ENCODE measurements at places on chromosomes 5 and 9.

DNA sequence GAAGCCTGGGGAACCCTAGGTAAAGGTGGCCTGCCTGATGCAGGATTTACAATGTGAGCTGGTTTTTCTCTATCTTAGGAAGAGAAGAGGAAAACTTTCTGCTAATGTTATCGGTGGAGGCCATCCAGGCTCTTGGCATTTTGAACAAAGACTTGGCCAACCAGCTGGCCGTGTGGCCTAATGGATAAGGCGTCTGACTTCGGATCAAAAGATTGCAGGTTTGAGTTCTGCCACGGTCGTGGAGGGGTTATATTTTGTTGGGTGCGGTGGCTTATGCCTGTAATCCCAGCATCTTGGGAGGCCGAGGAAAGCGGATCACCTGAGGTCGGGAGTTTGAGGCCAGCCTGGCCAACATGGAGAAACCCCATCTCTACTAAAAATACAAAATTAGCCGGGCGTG is 9.6 kb downstream of the C9orf152 start:
- no peak for DNase-seq

DNA sequence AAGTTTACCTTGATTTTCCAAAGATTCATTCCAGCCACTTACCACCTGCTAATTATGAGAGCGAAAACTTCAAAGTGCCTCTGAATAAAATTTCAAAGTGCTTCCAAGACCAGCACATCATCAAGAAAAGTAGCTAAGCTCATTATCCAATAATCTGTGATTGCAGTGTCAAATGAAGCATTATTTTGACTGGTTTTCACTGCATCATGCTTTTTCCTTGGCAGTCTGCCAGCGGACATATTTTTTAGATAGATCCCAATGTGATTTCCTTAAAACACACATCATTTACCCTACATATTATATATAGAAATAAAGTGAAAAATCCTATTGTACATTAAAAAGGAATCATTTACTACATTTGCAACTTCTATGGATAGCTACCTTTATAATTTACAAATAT is 508.6 kb upstream of the FAM174A start:
- no peak for DNase-seq

DNA sequence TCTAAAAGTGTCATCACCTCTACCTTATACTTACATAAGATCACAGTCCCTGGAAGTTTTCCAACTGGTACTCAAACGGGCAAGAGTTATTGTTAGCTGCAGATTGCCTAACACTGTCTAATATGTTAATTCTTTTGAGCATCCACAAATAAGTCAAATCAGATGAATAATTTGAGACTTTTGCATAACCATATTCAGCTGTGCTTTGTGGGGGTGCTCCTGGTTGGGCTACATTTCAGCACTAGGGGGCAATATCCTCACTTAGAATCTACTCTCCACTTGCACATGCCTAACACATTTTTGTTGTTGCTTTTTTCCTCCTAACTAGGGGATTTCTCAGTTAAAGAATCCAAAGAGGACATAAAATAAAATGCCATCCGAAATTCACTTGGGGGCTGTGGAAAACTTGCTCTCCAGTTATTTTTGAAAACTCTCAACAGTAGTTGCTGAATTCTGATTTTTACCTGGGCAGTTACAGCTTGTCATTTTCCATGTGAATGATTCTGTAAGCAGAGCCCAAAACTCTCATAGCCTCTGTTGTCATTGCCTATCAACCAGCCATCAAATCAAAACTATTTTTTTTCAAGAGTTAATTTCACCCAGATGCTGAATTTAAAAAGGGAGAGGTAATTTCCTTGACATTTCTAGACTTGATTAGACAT is 71.5 kb downstream of the TRIM36 start:
- DNase-seq: no peak

- no peak for DNase-seq
These were observed 109.4 kb downstream of the TMEM174 start for GRCh38 chr5:73282383-73282782.

GRCh38 chr5:23756779-23757178 is 249.4 kb downstream of the PRDM9 start:
- no peak for DNase-seq

DNA sequence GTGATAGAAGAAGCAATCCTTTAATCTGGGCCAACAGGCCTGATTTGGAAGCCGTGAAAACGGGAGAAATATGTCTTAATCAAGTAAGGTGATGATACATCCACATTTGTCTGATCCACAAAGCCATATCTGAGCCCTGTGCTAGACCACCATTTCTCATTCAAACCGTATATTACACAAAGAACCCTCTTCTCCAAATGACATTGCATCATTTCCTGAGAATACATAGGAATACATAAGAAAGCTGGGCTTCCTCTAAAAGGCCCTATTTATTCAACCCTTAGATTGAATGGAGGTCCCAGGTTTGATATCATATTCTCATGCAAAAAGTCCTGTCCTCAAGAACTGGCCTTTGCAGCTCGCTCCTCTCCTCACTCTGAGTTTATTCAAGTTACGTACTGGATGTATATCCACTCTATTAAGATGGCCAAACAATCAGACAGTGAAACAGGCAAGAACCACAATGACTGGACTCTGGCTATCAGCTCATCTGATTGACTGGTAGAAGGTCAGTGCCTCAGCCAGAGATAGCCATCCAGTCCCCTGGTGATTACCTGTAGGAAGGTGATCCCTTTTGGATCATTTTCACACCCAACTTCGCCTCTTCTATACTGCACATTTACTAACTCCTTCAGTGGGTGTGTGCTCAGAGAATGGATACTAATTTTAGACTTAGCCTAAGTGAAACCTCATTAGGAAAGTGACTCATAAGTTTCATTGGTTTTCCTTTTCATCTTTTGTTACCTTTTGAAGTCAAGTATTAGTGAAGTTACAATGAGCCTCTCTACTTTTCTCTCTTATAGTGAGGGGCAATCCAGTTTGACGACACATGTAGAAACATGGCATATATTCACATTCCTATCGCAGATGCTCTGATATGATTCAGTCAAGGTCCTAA is 167.6 kb upstream of the WWC1 start:
- DNase-seq: no peak

- no peak for DNase-seq
These were observed 117.7 kb downstream of the TARS1 start for GRCh38 chr5:33558489-33558888.

DNA sequence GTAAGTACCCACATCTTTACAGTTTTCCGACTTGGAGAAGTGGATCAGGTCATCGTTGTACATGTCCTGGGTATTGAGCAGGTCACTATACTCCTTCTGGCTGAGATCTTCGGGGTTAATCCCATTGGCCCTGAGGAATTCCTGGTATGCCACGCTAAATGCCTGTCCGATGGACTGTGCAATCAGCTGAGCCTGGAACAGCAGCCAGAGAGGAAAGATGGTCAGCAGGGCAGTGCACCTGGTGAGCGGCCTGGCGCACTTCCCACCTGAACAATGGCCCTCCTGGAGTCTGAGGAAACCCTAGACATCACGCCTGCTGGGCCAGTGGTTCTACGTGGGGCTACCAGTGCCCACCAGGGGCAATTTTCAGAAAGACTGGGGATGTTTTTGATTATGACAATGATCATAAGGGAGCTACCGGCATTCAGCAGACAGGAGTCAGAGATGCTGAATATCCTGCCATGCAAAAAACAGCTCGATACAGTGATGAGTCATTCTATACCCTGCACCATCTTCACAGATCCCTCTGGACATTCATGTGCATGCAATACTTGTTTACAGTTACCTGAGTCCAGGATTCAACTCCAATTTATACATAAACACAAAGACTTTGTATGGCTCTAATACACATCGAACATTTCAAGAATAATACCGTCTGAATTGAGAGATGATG is 127.2 kb downstream of the ENTREP1 start:
- DNase-seq: no peak

DNA sequence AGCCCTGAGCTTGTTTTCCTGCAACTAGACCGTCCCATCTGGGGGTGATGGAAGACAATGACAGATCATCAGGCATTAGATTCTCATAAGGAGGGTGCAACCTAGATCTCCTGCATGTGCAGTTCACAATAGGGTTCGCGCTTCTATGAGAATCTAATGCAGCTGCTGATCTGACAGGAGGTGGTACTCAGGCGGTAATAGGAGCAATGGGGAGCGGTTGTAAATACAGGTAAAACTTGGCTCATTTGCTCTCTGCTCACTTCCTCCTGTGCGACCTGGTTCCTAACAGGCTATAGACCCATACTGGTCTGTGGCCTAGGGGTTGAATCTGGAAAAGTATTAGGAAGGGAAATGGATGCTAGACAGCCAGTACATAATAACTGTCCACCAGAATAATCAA is 39.7 kb downstream of the PTTG1 start:
- DNase-seq: no peak

DNA sequence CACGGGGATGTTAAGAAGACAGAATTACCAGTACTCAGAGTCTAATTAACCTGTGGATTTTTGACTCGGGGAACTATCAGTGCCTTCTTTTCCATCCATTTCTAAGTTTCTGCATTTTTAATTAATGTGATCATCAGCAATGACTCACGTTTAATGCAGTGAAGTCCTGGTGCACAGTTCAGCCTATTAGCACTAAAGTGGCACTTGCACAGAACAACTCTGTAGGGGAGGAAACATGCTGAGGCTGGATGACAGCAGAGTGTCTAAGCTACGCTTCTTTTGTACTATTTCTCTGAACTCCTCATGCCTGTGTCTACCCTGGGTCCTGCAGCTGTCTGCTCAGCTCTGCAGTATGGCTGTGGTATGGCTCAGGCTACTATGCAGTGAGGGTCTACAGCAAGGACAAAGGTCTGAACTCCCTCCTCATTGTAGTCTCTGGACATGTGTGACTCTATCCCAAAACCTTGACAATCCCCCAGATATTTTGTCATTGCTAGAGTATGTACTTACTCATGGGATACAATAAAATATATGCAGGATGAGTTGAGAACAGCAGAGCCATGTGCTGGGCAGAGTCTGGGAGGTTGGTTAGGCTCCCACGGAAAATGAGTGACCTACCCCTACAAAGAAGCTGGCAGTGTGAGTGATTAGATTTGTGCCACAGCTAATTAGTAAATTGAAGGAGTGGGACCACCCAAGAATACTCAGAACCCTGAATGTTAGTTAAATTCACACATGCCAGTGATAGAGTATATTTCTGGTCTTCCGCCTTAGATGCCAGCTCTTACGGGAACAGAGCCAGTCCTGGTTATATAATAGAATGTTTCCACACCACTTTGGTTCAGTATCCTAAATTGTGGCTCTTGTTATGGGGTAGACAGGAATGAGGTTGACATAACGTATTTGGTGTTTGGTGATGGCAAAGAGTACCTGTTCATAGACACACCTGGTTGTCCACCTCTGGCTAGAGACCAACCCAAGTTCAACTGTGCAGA is 148.0 kb downstream of the GHR start:
- DNase-seq: no peak

- DNase-seq: no peak
These were observed 80.7 kb downstream of the KCNIP1 start for GRCh38 chr5:170584450-170585058.

- DNase-seq: no peak
These were observed 148.7 kb downstream of the RFK start for GRCh38 chr9:76245518-76245917.

DNA sequence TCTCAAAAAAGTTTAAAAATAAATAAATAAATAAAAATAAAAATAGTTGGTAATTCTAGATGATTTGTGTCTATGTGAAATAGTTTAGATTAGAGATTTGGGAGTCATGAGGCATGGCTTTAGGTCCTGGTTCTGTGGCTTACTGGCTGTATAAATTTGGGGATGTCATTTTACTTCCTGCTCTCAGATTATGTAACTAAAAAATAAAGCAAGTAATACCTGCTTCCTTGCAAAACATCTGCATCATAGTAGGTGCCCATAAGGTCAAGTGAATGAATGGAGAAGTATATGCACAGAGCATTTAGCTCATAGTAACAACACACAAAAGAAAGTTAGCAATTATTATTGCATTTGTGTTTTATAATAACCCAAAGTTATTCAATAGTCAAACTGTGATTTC is 287.7 kb upstream of the TLE4 start:
- DNase-seq: no peak

- DNase-seq: no peak
These were observed 305.0 kb upstream of the PIK3R1 start for GRCh38 chr5:67910546-67910945.

DNA sequence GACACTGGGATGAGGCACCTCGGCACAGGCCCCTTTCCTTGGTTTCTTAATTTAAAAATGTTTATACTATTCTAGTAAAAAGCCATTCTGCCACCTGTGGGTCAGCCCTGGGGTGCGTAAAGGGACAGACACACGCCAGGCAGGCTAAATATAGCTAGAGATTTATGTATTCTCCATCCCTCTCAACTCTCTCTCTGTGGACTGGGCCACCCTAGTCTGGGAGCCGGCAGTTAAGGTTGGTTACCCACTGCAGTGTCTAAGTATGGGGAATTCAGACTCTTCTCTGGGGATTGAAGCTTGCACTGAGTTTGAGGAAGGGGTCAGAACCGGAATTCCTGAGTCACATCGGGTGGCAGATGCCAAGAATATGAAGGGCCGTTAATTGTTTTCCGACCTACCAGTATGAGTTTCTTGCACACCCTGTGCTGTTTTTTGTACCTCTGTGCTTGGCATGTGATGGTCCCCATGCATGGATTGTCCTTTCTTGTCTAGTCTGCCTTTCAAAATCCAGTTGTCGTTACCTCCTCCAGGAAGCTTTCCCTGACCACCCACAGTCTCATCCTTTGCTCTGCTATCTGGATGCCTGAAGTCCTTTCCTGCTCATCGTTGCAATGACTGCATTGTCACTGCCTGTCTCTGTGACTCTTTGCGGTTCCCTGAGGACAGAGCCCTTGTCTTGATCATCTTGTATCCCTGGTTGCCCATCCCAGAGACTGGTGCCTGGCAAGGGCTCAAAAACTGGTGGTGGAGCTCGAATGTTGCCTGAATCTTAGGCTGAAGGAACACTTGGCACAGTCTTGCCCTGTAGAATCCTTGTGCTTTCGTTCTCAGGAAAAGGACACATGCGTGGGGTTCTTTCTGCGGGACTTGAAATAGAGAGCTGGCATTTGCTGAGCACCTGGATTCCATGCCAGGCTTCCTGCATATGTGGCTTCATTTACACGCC is 2.1 kb downstream of the NEURL1B start:
- no peak for DNase-seq

DNA sequence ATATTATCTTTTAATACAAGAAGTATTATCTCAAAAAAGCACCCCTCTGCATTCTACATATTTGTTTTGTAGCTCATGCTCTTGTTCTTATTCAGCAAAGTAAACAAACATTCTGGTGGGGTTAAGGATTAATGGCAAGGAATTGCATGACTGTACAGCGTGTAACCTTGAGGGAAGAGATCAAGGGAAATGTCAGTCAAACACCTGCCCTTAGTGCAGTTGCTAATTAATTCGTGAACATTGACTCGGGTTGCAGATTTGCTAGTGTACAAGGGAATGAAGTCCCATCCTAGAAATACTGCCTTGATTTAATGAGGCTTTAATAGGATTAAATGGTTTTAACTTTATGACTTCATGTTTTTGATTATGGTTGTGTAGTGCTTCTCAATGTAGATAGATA is 1758.1 kb downstream of the MAT2B start:
- no peak for DNase-seq

DNA sequence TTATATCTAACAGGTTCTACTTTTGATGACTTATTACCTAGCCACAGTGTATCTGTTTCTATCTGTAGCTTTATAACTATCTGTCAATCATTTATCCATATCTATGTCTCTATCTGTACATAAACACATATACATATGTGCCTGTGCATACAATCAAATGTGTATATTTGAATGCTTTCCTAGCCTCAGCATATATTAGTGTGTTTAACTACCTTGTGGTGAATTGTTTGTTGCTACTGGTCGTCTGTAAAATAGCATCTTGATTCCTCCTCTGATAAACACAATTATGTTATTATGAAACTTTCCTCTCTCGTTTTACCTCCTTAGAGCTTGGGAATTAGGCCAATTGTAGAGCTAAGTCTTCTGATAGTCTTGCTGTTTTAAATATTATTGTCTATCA is 44.4 kb downstream of the PARP8 start:
- DNase-seq: no peak
